ENCODE measurements at places on chromosomes 13 and 19.

DNA sequence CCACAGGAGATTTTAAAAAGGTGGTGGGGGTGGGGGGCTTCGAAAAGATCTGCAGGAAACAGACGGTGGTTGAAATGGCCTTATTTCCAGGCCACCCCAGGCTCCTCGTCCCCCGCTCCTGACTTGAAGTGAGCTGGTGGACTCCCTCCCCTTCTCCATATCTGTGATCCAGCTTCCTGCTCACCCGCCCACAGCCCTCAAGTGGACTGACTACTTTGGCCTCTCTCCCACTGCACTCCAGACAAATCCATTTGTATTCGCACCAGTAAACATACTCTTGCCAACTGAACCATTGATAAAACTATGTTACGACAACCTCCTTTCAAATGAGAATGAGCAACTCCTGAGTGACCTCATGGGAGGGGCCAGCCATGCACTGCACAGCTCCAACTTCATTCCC lies 259.5 kb downstream of the COL4A1 start:
- DNase-seq: no peak

DNA sequence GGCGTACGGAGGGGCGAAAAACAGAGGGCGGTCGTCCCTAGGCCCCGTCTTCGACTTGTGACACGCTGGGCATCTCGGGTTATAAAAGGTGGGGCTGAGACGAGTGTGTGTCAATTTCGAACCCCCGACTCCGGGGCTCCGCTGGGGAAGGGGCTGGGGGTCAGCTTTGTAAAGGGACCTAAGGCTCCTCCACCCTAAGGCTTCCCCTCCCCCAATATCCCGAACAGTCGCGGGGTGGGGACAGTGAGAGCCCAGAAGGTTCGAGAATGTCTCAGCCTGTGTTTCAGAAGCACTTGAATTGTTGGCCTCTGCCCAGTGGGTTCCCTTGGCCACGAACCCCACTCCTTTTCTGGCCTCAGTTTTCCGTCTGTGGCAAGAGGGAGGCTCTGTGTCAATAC lies 450 bp downstream of the SELENOW start:
- DNase-seq: peak; percentile 23

GRCh38 chr13:50712881-50713280 lies 130.6 kb downstream of the DLEU7 start:
- no peak for DNase-seq

- DNase-seq: no peak
Observed at GRCh38 chr13:49874430-49874829, 61.7 kb downstream of the SPRYD7 start.

DNA sequence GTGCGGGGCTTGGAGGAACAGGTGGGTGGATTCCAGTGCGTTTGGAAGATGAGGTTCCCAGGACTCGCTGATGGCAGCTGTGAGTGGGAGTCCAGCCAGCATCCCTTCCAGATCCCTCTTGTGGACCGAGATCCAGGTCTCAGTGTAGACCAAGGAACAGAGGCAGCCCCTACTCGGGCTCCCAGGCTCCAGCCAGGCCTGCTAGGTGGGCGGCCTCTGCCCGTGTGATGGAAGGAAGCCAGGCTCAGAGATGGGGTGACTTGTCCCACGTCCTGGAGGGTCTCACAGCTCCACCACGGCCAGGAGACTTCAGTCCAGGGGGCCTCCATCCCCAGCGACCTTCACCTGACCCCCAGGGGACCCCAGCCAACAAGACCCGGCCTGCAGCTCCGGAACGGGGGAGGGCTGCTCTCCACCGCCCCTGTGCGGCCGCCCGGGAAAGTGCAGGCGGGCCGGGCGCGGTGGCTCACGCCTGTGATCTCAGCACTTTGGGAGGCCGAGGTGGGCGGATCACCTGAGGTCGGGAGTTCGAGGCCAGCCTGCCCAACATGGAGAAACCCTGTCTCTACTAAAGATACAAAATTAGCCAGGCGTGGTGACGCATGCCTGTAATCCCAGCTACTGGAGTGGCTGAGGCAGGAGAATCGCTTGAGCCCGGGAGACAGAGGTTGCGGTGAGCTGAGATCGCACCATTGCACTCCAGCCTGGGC lies 729 bp upstream of the MADCAM1 start:
- peak; percentile 58 for DNase-seq

GRCh38 chr13:63048653-63049052 lies 1633.0 kb upstream of the PCDH20 start:
- no peak for DNase-seq

DNA sequence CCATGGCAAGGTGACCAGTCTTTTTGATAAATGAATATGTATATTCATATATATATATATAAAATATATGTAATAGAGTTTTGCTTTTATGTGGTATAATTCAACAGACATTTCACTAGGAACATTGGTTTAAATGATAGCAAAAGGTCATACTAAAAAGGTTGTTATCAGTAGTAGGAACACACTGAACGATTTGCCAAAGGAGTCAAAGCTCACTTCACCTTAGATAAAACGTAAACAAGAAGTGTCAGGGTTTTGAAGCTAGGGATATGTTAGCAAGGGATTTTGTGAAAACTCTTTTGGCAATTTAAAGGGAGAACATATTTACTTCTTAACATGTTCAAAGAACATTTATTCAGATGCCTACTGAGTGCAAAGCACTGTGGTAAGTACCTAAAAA lies 8.0 kb upstream of the HS6ST3 start:
- no peak for DNase-seq

DNA sequence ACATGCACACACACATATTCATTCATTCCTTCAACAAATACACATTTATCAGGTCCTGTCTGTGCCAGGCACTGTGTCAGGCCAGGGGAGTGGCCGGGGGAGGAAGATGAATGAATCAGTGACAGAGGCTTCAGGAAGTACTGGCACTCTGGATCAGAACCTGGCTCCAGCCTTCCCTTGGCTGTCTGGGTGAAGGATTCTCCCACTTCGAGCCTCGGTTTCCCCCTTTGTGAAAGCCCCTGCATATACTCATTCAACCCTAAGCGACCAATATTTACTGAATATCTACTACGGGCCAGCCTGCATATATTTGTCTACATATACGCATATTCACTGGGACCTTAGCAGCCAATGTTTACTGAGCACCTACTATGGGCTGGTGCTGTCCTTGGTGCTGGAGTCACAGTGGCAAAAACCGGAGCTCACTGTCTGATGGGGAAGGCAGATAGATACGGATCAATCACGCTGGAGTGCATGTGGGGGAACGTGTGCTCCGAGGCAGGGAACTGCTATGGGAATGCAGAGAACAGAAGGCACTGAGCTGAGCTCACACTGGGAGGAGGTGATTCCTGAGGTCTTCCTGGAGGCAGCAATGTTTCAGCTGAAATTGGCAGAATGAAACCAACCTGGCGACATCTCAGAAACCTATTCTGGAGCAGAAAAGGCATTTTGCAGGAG lies 636 bp upstream of the ZNF579 start:
- DNase-seq: peak; percentile 36
